ENCODE measurements at places on chromosomes 2 and 18.

DNA sequence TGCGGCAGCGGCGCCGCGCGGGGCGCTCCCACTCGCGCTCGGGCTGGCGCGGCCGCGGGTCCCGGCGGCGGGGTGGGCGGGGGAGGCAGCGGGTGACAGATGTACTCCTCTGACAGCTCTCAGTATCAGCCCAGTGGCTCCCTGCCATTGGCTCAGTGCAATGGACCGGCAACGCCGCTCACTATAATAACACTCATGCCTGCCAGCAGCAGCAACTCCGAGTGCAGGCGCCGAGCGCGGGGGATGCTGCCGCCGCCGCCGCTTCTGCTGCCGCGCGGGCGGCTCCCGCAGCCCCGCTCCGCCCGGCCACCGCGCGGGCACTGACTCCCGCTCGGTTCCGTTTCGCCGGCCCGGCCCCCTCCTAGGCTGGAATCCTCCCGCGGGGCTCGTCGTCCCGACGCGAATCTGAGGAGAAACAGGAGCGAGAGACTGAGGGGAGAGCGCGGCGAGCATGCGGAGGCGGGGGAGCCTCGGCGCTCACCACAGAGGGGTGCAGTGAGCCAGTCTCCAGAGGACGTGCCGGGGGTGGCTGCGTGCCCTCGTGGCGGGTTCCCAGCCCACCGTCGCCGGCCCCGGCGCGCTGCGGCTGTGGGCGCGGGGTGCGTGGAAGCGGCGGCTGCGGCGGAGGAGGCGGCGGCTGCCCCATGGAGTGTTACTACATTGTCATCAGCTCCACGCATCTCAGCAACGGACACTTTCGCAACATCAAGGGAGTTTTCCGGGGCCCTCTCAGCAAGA is at the start of gene ZNF804A:
ZNF804A (plus strand) TSS at position 214 of the 738 bp plus-strand sequence; CDS start at position 645, 431 bp downstream.
- DNase-seq = peak; percentile 36

GRCh38 chr2:216504376-216504762 is 5.7 kb downstream of the RPL37A start:
- DNase-seq = no peak

DNA sequence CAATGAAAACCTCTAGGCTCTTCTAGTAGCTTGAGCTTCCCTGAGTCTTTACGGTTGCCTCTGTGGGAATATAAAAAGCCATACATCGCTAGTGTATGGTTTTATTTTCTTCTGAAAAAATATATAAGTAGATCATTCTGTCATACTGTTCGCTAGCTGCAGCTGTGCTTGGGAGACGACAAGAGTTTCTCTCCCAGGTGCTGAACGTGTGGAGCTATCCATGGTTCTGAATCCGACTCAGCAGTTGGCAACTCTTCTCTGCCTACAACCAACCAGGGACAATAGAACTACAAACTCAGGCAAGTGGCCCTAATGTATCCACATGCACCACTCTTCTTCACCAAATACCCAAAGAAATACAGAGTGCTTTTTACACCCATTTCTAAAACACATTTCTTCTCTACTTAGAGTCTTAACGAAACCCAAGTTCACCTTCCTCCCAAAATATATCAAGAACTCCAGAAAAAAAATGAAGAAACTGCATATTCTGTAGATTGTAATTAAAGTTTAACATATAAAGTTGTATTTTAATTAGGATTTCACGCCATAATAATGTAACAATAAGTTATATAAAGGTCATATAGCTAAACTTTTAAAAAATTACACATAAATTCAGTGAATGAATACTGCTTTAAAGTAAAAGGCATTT is 2.2 kb upstream of the KCNH7 start:
- no peak for DNase-seq

GRCh38 chr2:98148595-98149332 is 61.8 kb downstream of the VWA3B start:
- no peak for DNase-seq

DNA sequence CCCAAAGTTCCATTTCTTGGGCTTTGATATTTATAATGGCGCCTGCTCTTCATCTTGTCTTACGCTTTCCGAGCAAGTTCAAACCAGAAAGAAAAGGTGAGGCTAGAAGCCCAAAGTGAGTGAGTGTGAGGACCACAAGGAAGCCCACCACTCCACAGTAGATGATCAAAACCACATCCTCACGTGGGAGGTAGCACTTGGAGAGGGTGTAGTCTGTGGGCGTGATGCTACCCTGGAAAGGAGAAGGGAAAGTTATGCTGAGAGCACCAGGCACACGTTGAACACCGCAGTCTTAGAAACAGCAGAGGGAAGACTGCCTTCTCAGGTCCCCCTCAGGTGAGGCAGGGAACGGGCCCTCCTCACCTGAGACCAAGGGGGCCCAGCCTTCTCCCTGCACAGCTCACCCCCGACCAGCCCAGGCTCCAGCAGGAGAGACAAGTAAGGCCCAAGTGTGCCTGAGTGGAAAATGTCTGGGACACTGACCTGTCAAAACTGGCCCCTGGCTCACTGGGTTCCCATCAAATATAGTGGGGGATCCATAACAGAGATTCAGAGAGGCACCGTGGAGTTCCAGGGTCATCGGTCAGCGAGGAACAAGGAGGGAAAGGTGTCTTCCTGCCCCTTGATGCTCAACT is 23.6 kb downstream of the MPPE1 start:
- no peak for DNase-seq

DNA sequence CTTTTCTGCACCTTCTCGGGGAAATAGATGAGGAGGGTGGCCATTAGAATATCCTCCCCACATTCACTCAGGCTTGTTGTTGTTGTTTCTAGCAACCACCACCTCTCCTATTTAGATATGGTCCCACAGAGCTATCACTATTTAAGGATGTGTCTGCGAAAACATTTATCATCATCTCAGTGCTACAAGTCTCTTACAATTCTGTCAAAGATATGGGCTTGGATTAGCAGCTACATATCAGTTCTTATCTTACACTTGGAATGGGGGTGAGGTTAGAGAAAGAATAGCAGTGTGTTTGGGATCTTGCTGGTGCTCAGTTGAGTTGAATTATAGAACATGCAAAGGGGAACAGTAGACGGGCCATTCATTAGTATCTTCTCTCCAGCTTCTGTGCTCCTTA is 546.1 kb downstream of the PARD3B start:
- DNase-seq = no peak

- no peak for DNase-seq
These were observed 32.1 kb upstream of the INSIG2 start for GRCh38 chr2:118056165-118056534.

All from caudate nucleus (tissue), 63 donors.